ENCODE measurements at places on chromosomes 13 and 19.

DNA sequence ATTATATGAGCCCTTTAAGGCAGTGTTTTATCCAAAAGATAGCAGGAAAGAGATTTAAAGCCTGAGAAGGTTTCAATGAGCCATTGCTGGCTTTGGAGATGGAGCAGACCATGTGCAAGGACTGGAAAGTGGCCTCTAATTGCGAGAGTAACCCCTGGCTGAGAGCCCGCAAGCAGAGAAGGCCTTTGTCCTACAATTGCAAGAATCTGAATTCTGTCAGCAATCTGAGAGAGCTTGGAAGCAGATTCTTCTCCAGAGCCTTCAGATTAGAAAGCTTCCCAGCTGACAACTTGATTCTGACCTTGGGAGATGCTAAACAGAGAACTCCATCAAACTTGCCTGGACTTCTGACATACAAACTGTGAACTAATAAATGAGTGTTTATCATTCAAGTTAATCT, 528.7 kb upstream of the KLF12 start:
- no peak for DNase-seq

DNA sequence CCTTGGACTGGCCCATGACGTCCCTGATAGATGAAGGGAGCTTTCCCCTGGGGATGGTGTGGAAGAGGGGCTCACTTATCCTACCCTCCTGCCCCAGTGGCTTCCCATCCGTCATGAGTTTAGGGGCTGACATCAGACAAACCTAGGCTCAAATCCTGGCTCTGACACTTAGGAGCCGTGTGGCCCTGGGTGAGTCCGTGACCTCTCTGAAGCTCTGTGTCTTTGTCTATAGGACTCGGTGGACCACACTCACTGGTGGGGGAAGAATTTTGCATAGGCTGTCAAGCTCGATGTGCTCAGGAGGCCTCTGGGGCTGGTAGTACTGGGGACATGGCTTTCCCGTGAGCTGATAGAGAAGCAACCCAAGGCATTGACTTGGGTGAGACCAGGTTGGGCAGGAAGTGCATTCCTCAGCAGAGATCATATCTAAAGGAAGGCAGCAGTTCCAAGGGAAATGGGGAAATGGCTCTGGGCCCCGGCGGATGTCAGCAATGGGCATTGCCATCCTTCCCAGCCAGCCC, 17.4 kb upstream of the AP1M2 start:
- DNase-seq: no peak

DNA sequence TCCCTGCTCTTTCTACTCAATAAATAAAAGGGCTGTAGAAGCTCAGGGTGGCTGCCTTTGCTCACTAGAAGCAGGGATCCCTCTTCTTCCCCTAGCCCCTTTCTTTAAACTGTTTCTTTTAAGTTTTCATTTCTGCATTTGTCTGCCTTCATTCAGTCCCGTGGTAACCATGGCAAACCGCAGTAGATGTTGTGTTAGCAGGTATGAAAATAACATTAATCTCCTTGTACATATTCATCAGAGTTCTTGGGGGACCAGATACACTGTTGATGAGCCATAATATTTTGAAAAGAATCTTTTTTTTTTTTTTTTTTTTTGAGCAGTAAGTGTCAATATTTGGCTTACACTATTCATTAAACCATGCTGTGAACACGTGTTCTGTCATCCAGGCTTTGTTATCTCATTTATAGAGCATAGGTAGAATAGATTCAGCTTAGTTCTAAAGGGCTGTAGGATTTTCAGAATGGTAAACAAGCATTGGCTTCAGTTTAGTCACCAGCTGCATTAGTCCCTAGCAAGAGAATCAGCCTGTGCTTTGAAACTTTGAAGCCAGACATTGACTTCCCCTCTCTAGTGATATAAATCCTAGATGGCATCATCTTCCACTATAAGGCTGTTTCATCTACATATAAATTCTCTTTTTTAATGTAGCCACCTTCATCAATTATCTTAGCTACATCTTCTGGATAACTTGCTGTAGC, 59.4 kb upstream of the SPRY2 start:
- DNase-seq: no peak

DNA sequence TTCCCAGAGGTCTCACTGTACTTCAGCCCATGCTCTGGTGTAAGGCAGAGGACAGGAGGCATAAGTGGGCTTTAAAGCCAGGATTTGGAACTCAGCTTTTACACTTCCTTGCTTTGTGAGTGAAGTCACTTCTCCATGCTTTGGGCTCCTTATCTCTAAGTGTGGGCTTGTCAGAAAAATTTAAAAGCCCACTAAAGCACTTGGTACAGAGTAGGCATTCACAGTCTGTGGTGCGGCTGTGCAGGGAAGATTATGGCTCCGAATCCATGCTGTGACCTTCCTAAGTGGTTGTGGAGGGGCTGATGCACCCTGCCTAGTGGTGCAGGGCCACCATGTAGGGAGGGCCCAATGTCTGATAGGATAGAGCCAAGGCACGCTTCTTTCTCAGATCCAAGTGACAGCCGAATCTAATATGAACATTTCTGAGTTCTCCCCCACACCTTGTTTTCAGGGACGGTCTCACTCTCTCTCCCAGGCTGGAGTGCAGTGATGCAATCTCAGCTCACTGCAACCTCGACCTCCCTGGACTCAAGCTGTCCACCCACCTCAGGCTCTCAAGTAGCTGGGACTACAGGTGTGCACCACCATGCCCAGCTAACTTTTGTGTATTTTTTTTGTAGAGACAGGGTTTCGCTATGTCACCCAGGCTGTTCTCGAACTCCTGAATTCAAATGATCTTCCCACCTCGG, 6.9 kb downstream of the TIMM29 start:
- DNase-seq: no peak

DNA sequence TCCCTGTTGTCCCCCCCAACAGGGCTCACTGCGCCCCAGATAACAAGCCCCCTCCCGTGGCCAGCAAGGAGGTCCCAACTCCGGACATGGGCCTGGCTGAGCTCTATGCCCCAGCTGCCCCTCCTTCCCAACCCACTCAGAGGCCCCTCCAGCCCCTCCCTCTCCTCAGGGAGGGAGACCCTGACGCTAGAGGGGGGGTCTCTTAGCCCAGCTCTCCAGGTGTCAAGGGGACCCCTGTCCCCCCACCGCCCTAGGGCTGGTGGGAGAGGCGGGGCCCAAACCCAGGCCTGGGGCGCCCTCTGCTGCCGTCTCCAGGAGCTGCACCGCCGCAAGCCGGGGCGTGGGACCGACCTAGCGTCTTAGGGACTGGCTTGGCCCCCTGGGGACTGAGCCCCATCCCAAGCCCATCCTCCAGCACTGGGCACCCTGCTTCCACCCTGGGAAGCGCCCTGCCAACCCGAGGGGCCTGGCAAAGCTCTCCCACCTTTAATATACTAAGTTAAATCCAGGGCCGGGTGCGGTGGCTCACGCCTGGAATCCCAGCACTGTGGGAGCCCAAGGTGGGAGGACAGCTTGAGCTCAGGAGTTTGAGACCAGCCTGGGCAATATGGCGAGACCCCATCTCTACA, 1.4 kb downstream of the GRIN3B start:
- DNase-seq: peak; percentile 84

GRCh38 chr13:44796597-44797490, 192.4 kb downstream of the NUFIP1 start:
- no peak for DNase-seq

DNA sequence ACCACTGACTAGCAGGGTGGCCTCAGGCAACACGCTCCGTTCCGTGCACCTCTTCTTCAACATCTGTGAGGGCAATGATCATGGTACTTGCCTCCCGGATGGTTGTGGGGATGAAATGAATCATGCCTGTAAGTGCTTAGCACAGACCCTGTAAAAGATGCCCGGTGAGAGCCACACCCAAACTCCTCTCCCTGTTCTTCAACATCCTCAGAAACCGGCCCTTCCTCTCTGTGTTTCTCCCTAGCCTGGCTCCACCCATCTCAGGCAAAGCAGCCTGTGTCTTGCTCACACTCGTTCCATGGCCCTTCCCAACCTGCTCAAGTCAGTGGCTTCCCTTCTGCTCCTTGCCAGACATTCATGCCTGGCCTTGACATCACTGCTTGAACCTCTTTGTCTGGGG, 5.8 kb upstream of the DMKN start:
- no peak for DNase-seq

DNA sequence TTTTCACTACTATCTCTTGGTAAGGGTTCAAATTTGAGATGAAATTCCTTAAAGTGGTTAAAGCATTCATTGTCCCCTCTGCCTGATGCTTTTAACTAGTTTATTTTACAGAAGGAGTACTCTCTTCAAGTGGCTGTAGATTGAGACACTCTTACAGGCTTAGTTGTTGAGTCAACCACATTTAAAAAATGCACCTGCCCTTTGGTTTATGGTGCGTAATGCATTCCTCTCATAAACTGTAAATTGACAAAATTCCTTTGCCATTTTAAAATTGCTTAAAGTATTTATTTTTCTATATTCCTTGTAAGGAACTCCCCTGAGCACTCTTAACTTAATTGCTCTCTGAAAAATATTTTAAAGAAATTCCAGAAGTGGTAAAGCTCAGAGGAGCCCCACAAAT, 826 bp upstream of the GPC5 start:
- no peak for DNase-seq

DNA sequence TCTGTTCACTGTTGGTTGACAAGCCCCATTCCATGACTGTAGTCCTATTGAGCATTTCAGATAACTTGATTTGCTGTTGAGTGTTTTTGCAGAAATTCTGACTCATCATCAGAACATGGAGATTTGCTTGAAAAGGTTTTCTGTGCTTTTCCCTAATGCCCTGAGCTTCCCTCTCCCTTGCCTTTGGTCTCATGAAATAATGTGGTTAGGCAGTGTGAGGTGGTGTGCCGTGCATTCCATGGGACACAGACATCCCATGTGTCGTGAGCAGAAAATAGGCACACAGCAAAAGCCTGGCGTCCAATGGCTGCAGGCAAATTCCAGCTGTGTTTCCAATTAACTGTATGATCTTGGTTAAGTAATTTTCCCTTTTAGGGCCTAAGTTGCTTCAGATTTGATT, 197.4 kb downstream of the DLEU7 start:
- no peak for DNase-seq

DNA sequence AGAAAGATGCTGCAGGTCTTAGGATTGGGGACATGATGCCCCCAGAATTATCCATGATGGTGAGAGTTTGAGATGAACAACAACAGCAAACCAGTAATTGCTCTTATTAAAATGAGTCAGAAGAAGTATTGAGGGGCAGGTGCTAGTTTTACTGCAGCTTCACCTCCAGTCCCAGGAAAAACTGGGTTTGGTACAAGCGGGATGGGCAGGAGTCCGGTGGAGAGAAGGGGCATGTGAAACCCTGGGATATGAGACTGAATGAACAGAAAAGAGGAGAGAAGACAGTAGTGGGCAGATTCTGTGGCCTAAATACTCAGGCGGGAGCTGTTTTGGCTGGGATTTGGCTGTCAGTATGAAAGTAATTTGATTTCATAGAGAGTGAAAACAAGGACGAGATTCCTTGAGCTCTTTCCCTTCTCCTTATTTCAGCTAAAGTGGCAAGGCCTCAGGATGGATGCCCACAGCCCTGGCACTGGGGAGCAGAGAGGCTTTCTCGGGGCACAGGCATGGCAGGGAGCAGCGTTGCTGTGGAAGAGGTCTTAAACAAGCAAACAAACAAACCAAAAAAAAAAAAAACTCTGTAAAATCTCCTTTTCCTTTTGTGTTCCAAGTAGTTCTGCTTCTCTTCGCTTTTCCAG, 30.7 kb downstream of the NFIX start:
- DNase-seq: no peak

DNA sequence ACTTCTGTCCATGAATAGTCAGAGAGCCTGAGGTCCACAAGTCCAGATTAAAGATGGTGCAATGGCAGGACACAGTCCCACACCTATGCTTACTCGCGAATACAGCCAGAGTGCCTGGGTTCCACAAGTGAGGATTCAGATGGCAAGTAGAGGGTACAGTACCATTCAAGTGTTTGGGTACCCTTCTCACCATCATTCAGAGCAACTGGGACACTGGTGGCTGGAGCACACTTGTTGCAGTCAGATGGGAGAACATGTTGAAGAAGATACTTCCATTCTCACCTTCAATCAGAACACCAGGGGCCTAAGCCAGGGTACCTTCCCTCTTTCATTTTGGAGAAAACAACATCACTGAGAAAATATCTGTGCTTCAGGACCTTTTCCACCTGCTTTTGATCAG, 43.7 kb upstream of the ZNF599 start:
- no peak for DNase-seq

- DNase-seq: no peak
These were observed 210.6 kb downstream of the UQCRFS1 start for GRCh38 chr19:29002336-29002735.

Measured in activated naive CD8-positive, alpha-beta T cell treated with anti-CD3 and anti-CD28 coated beads, Interleukin-2, amount 50 U/mL, for 24 hours (primary cell).